ENCODE measurements at places on chromosomes 6 and 20.
A peak's percentile ranks its signal among the peaks of the same experiment; 100 is the strongest.

GRCh38 chr20:8362457-8362856 is 230.4 kb downstream of the PLCB1 start:
- DNase-seq: no peak

DNA sequence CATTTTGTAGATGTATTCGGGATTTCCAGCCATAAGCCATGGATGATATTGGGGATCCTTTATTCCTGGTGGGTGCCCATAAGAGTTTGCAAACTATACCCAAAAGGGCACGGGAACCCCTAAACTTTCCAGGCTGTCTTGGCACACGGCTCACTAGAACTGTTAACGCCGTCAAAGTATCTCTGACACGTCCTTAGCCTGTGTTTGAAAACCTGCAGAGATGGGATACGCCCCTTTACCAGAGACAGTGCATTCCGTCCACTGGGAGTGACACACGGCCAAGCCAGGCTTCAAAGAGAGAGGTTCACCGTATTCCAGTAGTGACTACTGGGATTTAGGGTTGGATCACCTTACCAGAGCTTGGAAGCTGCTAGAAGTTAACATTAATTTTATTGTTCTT is 95.0 kb downstream of the THBS2 start:
- no peak for DNase-seq

DNA sequence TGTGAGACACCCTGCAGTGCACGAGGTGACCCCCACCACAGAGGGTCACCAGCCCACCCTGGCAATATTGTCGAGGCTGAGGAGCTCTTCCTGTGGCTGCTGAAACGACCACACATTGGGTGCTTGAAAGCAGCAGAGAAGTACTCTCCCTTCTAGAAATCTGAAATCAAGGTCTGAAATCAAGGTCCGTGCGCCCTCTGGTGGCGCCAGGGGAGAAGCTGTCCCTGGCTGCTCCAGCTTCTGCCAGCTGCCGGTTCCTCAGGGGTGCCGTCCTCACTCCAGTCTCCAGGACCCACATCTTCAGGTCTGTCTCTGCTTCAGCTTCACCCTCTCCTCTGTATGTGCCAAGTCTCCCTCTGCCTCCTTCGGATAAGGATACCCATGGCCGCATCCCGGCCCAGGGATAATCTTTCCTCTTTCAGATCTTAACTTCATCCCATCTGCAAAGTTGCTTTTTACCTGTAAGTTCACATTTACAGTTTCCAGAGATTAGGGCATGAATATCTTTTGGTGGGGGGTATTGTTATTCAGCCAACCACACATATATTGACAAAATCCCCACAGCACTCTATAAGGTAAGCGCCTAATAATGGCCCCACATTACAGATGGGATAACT is 108.3 kb upstream of the PHACTR3 start:
- DNase-seq: peak; percentile 12

DNA sequence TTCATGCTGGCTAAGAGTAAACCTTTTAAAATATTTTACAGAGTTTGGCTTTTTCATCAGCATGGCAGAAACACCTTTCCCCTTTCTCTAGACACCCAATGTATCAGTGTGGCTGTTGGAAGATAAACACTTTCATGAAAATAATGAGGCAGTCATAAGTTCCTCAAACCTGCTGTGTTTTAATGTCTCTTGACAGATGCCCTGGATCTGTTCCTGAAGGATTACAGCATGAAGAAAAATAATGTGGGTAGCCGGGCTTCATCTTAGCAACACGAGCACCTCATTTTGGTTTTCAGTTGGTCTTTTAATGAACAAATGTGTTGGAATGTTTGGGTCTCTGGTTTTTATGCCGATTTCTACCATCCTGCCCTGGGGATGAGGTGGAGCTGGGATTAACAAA is 45.5 kb upstream of the UNC93A start:
- no peak for DNase-seq

GRCh38 chr6:39441986-39442385 is 119.5 kb upstream of the KCNK16 start:
- DNase-seq: no peak

GRCh38 chr6:87705070-87705691 is 3.1 kb upstream of the AKIRIN2 start:
- peak; percentile 81 for DNase-seq

- no peak for DNase-seq
Observed at GRCh38 chr20:47711046-47711752, 74.1 kb downstream of the SULF2 start.

DNA sequence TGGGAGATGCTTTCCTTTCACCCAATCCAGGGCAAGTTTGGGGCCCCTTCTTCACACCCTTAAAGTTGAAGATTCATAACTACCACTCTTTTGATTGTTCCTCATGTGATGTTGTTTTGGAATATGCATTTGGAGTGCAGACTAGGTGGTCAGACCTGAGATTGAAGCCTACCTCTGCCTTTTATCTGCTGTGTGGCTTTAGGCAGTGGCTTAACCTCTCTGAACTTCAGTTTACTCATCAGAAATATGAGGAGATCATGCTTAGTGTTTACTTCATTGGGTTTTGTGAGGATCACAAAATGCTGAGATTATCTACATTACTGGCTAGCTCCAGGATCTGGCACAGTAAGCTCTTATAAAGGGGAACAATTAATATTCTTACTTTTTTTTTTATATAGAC is 26.4 kb upstream of the TCP11 start:
- DNase-seq: no peak

DNA sequence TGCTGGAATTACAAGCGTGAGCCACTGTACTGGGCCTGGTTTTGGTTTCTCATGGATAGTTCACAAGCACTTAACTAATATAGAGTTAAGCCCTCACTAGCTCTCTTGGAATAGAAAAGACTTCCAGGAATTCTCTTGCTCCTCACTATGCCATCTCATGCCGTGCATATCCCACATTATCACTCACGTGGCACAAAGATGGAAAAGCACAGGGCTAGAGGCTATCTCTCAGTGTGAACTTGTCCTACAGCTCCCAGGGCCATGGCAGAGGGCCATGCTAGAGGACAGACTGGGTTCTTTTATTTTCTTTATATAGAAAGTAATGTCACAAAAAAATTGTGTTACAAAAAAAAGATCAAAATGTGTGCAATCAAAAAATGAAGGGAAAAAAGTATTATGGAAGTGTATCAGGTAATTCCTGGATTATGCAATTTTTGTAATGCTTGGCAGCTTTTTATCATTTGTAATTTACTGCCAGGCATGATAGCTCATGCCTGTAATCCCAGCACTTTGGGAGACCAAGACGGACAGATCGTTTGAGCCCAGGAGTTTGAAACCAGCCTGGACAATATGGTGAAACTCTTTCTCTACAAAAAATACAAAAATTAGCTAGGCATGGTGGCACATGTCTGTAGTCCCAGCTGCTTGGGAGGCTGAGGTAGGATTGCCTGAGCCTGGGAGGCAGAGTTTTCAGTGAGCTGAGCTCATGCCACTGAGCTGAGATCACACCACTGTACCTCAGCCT is 6.4 kb upstream of the SLC2A12 start:
- no peak for DNase-seq

- no peak for DNase-seq
Observed at GRCh38 chr6:148389086-148389485, 46.4 kb downstream of the SASH1 start.

DNA sequence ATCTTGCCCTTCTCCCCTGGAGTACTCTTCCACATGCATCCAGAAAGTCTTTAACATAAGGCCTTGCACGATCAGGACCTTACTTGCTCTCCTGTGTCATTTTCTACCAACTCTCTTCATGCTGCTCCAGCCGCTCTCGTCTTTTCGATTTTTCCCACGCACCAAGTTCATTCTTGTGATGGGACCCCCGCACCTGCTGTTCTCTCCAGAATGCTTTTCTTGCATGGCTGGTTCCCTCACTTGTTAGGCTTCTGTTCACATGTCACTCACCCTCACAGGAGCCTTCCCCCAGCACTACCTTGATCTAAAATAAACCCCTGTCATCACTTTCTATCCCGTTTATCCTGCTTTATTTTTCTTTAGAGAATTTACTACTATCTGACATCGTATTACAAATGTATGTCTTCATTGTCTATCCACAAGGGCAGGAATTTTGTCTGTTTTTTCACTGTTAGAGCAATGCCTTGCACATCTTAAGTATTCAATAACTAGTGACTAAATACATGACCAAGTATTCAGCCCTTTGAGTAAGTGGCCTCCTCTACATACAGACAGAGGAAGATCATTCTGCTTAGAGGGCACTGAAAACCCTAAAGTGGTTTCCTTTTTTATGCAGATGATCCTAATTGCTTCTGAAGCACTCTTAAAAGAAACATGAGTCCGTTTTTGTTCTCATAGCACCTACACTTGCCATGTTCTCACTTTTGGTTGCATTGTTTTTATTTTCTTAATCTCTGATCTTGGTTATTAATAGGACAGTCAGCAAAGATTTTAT is 166.9 kb downstream of the SLC16A10 start:
- DNase-seq: no peak

Data from GM12864 (cell line).